Mammary epithelial cell (primary cell): ENCODE measurements at places on chromosomes 5 and 9. TPM values are rescaled to one million over a fixed set of nuclear protein-coding genes. Genes with fewer than 3 reads are reported as not detected.

The EGFLAM gene
- 0.10 TPM for polyA plus RNA-seq

The PPP3R2 gene
- polyA plus RNA-seq, result not detected

The RBM27 gene
- 11.2 TPM for polyA plus RNA-seq

The SH3TC2 gene
- polyA plus RNA-seq, result 13.9 TPM

The FCHSD1 gene
- 12.3 TPM for polyA plus RNA-seq

The BARHL1 gene
- polyA plus RNA-seq, result not detected

The ELOVL7 gene
- polyA plus RNA-seq, result 5.6 TPM

The MARCOL gene
- polyA plus RNA-seq, result not detected

The PCDHGA6 gene
- 0.96 TPM for polyA plus RNA-seq

The SHOC1 gene
- 0.01 TPM for polyA plus RNA-seq

The KIAA1958 gene
- 0.99 TPM for polyA plus RNA-seq

The SLCO6A1 gene
- not detected for polyA plus RNA-seq

The RFX3 gene
- 1.5 TPM for polyA plus RNA-seq

The LRRC19 gene
- polyA plus RNA-seq, result not detected

The ETF1 gene
- polyA plus RNA-seq, result 73.8 TPM

The GIN1 gene
- polyA plus RNA-seq, result 2.7 TPM

The OTULINL gene
- 1.1 TPM for polyA plus RNA-seq

The CDC25C gene
- polyA plus RNA-seq, result 7.6 TPM

The FASTKD3 gene
- polyA plus RNA-seq, result 8.4 TPM

The AMBP gene
- polyA plus RNA-seq, result not detected

The GALNT10 gene
- polyA plus RNA-seq, result 16.0 TPM

The LTC4S gene
- polyA plus RNA-seq, result 0.29 TPM

The CNTFR gene
- polyA plus RNA-seq, result not detected

The NIPSNAP3A gene
- polyA plus RNA-seq, result 19.8 TPM

The PURA gene
- polyA plus RNA-seq, result 3.3 TPM

The SLC1A1 gene
- 0.58 TPM for polyA plus RNA-seq

The TNC gene
- polyA plus RNA-seq, result 22.2 TPM

The NEURL1B gene
- 1.5 TPM for polyA plus RNA-seq

The PPP1R26 gene
- 4.8 TPM for polyA plus RNA-seq

The UBTD2 gene
- polyA plus RNA-seq, result 8.9 TPM

The SIT1 gene
- not detected for polyA plus RNA-seq

The LRRC14B gene
- not detected for polyA plus RNA-seq

The MTAP gene
- polyA plus RNA-seq, result 59.0 TPM

The CFAP90 gene
- 0.03 TPM for polyA plus RNA-seq

The NTNG2 gene
- 0.74 TPM for polyA plus RNA-seq

The CDC26 gene
- polyA plus RNA-seq, result 26.4 TPM

The OLFML2A gene
- 1.6 TPM for polyA plus RNA-seq

The GRIA1 gene
- polyA plus RNA-seq, result not detected

The NEK6 gene
- 50.6 TPM for polyA plus RNA-seq

The CARD9 gene
- 0.14 TPM for polyA plus RNA-seq

The ARL14EPL gene
- polyA plus RNA-seq, result not detected
